ENCODE measurements at places on chromosomes 11 and 22.
A peak's percentile ranks its signal among the peaks of the same experiment; 100 is the strongest.

DNA sequence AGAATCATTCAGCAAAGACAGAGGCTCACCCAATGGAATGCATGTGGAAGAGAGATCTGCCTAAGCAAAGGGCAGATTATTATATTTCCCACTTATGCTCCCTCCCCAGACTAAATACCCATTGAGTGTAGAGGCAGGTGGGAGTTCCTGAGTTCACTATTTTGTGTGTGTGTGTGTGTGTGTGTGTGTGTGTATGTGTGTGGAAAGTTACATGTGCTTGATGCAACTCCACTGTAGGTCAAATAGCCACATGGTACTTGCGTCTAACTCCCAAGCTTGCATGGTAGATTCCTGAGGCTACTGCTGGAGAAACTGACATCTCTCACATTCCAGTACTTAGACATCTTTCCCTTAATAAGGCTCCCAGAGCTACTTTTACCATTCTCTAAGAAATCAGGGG lies 3.4 kb upstream of the COPB1 start:
- no peak for DNase-seq

DNA sequence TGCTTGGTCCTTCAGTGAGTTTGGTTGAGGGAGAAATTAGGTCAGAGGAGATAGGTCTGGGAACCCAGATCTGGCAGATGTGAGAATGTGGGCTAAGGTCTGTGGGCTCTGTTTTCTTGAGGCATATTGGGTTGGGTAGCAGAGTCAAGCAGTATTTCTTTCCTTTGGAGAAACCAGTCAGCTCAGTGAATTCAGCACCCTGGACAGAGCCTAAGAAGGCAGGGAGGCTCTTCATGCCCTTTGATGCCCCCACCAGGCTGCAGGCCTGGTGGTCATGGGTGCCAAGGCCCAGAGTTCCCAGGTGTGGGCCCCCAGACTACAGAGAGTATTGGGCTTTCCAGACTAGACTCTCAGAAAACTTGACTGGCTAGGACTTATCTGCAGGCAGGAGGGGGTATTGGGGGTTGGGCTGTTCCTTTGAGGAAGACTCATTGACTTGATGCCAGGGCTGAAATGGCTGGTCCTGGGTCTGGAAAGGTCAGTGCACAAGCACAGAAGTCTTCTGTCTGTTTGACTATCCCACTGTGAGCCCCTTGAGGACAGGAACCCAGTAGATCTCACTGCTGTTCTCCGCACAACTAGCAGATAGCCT lies 45.3 kb upstream of the NECTIN1 start:
- DNase-seq = no peak

- no peak for DNase-seq
These were observed 31.7 kb downstream of the FLRT1 start for GRCh38 chr11:64067230-64067993.

DNA sequence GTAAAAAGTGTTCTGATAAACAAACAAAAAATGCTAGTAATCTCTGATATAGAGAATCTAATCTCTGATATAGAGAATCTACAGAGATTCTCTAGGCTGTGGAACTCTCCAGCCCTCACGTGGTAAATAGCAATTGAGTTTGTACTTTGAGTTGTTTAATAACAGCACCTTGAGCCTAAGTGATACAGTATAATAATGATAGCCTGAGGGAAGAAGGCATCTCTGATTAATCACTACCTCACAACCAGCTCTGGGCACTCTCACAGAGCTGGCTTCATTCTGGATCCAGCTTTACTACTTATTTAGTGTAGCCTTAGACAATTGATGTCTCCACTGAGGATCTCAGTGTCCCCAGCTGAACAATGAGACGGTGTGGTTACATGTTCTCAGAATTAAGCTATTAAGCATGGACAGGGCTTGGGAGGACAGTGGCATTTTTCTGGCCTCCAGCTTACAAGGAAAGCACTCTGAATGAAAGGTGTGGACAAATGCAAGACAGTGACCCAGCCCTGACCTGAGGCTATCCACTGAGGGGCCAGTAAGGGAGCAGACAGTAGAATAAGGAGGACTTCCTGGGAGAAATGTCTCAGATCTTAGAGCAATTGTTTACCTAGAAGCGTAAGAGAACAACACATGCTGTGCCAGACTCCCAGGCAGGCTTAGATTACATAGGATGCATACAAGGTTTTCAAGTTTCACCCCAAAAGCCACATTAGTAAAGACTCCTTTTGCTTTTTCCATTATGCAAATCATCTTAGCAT lies 88.7 kb upstream of the DRD2 start:
- DNase-seq = no peak

GRCh38 chr11:78764946-78765345 lies 190.3 kb upstream of the NARS2 start:
- no peak for DNase-seq

GRCh38 chr11:2437516-2437915 lies 6.8 kb downstream of the TRPM5 start:
- no peak for DNase-seq

DNA sequence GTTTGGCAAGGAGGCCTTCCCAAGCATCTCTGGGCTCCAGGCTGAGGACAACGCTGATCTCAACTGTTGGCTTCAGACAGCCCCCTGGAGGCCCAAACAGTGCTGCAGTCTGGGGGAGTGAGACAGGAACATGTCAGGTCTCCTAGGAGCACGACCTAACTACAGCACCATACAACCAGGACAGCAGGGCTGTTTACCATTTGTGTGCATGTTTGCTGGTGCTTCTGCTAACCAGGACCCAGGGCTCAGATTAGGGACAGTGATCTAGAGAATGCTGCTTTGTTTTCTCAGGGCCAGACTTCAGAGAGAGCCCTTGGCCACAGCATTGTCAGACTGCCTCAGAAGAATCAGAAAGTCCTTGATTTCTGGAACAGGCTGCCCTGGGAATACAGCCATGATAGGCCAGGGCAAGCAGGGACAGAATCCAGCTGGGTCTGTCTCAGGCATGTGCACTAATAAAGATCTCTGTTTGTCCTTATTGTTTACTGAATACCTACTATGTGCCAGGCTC lies 126.5 kb downstream of the VPREB1 start:
- DNase-seq = no peak

GRCh38 chr22:49670456-49671330 lies 157.0 kb downstream of the BRD1 start:
- no peak for DNase-seq

DNA sequence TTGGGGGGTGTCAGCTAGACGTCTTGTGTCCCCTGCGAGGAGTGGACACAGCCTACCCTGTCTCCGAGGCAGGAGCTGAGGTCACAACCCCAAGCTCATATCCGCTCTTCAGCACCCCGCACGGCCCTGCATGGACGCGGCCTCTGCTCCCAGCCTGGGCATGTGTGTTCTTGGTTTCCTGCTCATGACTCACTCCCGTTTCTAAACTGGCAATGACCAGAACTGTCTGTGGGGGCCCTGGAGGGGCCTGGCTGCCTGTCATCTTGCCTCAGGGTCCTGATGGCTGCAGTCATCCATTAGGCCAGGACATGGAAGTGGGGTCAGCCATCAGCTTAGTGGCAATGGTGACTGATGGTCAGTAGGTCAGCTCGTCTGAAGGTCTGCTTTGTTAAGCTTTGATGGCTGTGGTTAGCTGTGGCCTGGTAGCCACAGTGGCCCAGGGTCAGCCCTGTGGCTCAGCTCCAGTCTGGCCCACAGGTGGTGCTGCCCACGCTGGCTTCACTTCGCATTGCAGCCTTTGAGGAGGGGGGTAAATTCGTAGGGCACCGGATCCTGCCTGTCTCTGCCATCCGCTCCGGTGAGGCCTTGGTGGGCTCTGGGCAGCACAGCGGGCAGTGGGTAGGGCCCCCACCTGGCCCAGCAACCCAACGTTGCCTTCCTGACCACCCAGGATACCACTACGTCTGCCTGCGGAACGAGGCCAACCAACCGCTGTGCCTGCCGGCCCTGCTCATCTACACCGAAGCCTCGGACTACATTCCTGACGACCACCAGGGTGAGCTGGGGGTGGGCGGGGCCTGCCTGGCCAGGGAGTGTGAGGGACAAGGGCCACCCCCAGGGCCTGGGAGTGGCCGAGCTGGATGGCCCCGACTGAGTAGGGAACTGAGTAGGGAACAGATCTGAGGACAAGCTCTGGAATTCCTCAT lies 12.0 kb downstream of the PLCB3 start:
- no peak for DNase-seq

DNA sequence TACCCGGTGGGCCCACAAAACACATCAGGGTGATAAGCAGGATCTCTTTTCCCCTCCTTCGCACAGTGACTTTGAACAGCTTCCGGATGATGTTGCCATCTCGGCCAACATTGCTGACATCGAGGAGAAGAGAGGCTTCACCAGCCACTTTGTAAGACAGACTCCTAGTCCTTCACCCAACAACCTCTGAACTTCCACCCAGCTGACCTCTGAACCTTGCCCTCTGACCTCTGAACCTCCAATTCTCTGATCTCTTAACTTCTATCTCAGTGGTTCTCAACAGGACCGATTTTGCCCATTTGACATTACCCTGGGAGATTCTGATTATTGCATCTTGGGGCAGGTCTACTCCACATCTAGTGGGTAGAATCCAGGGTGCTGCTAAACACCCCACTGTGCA lies 3.2 kb downstream of the NCF4 start:
- no peak for DNase-seq

DNA sequence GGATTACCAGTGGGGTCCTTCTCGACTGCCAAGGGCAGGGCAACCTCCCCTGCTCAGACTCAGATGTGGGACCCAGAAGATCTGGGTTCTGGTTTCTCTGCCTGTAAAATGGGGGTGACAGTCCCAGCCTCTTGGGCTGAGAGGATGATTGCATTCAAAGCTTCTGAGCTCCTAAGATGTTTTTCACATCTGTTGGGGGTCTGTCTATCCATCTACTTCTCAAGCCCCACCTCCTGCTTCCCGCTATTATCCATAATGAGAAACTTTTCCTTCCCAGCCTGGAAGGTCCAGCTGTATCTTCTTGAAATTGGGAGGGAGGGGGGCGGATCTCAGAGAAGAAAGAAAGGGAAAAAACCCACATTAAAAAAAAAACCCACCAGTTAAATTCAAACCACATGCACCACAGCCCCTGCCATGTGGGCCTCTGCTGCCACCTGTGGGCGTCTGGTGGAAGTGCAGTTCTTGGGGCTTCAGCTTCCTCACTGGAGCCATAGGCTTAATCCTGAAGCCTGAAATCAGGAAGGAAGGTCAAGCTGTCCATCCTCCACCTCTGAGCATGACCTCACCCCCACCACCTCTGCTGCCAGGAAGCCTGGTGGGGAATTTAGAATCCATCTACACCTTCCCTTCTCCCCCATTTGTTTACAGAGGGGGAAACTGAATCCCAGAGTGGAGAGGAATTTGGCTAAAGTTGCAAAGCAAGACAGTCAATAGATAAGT lies 27.3 kb downstream of the ARHGEF17 start:
- DNase-seq = peak; percentile 73

DNA sequence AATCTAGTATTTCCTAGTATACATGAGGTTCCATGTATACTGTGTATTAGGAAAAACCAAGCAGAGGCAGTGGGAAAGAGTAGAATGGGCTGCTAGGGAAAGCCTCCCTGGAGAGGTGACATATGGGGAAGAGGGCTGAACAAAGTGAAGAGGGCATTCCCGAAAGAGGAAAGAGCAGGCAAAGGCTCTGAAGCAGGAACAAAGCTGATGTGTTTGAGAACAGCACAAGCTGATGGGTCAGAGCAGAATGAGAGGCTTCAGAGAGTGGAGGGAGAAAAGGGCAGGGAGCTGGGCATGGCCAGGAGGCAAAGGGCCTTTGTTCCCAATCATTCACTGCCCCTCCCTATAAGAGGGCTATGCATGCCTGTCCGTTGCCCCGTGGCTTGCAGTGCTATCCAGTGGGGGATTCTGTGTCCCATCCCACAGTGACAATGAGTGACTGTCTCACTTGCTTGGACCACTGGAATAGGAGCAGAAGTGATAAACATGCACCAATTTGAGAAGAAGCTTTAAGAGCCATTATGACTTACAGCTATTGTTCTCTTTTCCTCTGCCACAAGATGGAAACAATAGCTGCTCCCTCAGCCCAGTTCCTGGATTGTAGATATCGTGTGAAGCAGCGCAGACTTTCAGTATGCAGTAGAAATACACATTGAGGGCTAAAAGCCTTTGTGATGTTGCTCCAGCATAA lies 39.6 kb downstream of the GALNT18 start:
- DNase-seq = no peak

- no peak for DNase-seq
These were observed 933 bp upstream of the DLAT start for GRCh38 chr11:112024178-112024772.

All from CD4-positive, alpha-beta T cell treated with Interleukin-6 at 100 ng/mL for 8 hours (primary cell).